ENCODE measurements at places on chromosomes 13 and 19.

DNA sequence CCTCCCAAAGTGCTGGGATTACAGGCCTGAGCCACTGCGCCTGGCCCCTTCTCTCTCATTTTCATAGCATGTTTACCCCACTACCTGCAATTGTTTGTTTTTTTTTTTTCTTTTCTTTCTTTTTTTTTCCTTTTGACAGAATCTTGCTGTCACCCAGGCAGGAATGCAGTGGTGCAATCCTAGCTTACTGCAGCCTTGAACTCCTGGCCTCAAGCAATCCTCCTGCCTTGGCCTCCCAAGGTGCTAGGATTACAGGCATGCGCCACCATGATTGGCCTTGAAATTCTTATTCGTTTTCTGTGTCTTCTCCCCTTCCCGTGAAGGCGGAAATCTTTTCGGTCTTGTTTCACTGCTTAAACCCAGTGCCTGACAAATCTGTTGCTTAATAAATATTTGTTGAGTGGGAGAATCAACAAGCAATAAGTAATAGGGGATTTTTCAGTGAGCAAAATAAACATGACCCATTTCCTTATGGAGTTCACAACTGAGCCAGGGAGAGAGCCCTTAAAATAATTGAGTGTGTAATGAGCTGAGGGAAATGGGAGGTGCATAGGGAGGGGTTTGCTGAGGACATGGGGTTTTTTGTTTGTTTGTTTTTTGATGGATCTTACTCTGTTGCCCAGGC lies 1.8 kb upstream of the INSR start:
- DNase-seq: no peak

DNA sequence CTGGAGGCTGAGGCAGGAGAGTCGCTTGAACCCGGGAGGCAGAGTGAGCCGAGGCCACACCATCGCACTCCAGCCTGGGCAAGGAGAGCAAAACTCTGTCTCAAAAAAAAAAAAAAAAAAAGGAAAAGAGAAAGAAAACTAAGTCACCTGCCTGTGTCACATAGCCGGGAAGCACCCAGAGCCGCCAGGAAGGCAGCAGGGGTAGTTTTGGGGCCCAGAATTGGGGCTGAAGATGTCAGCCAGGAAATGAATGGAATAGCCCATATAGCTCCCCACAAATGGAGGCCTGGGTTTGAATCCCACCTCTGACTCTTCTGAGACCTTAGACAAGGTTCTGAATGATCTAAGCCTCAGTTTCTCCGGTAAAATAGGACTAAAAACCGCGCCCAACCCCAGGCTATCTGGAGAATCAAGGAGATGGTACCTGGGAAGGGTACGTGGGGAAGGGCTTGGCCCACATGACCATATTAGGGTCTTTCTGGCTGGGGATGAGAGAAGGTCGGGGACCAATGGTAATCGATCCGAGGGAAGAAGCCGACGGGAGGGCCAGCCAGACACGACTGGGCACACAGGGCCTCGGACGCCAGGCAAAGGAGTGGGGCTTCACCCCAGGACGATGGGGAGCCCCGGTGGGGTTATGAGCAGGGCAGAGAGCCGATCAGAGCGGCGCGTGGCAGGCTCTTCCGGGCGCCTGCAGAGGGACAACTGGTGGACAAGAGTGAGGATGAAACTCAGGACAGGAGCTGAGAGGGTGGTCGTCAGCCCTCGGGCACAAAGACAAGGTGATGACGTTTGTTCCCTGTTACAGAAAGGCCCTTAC lies 14.4 kb downstream of the CCDC124 start:
- no peak for DNase-seq

GRCh38 chr13:30832845-30833332 lies 73.2 kb upstream of the MEDAG start:
- DNase-seq: peak; percentile 92

DNA sequence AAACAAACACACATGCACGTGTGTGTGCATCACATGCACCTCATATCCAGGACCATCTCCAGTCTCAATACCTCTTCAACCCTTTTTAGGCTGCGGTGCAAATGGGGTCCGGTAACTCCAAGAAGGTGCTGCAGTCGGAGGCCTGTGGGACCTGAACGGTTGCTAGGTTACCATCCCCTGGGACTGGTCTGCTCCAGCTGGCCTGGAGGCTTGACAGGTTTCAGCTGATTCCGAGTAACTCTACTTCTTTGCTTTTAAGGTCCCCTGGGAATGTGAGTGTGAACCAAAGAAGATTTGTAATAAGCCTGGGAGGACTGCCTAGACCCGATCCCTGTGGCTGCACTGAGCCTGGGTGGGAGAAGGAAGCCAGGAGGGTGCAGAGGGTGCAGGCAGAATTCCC lies 117.5 kb downstream of the CCNA1 start:
- DNase-seq: no peak

DNA sequence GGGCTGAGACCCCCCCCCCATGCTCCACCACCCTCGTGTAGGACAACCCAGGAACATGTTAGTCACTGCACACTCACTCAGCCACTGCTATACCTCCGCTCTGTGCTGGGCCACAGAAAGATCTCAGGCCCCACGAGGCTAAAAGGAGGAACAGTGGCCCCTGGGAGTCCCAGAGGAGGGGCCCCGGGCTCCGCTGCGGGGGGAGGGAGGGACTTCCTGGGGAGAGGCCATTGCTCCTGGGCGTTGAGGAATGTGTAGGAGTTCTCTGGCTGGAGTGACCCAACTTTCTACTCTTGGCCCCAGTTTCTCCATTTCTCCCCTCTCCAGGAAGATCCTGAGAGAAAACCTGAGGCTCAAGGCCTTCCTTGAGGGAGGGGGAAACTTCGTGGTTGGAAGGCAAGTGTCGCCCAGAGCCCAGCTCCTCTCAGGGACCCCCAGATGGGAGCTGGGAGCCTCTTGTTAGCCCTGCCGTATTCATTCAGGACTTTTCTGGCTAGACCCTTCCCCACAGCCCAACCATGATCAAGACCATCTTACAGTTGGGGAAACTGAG lies 13.6 kb downstream of the ONECUT3 start:
- no peak for DNase-seq

- DNase-seq: no peak
Observed at GRCh38 chr13:80039000-80039399, 301.9 kb downstream of the SPRY2 start.

- DNase-seq: no peak
Observed at GRCh38 chr13:49225223-49226042, 5.3 kb downstream of the MLNR start.

- no peak for DNase-seq
Observed at GRCh38 chr19:6750062-6750461, 10.6 kb downstream of the TRIP10 start.

GRCh38 chr19:18843960-18844359 lies 12.2 kb downstream of the UPF1 start:
- no peak for DNase-seq

GRCh38 chr13:113565526-113566226 lies 18.9 kb upstream of the TFDP1 start:
- DNase-seq: no peak

DNA sequence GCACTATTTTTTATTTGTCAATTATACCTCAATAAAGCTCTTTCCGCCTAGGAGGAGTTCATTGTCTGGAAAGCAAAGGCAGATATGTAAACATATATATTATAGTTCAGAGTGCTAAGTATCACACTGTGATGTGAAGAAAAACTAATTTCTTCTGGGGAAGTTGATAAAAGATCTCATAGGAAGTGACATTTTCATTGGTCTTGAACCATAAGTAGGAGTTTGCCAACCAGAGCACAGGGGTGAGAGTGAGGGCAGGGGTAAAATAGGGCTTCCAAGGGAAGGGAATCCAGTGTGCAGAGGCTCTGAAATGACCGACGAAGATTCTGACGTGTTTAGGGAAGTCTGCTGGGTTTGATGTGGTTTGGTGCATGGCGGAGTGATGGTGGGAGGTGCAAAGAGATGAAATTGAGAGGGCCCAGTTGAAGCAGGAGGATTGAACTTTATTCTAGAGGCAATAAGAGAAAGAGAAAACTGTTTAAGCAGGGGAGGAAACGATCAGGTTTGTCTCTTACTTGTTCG lies 780 bp upstream of the GTF2F2 start:
- DNase-seq: peak; percentile 80

DNA sequence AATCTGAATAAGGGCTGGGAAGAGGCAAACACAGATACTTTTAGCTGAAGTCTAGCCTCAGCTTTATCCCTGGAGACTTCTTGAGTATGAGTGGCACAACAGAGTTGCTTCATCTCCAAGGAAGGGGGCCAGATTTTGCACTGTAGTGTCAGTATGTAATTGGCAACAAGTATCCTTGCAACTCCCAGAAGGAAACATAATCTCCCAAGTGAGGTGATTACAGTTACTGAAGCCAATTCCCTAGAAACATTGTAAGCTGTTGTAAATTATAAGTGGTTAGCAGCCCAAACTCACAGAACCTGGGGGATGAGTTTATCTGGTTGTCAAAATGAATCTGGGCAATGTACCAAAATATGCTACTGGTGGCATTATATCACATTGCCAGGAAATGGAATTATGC lies 2065.7 kb upstream of the PCDH20 start:
- DNase-seq: peak; percentile 1

DNA sequence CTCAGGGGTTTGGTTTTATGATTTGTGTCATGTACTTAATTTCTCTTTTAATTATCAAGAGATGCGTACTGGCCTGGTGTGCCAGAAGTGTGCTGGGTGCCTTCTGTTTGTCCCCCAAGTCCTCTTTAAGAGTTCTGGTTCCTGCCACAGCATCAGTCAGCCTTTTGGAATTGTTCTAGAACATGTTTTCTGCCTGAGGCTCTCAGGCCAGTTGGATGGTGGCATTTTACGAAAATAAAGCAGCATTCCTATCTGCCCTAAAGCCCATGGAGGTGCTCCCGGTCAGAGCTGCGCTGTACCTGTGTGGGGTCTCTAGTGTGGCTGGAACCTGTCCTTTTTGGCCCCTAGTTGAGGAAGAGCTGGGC lies 54.1 kb downstream of the TSSK6 start:
- no peak for DNase-seq

DNA sequence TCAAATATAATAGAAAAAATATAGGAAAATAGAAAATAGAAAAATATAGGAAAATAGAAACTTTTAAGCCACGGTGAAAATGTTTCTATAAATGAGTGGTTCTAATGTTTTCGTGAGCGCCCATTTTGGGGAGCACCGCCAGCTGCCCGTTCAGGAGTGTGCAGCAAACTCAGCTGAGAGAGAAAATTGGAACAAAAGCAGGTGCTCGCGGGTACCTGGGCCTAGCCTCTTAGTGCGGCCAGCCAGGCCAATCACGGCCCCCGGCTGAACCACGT lies 204 bp upstream of the PDX1 start:
- DNase-seq: no peak

DNA sequence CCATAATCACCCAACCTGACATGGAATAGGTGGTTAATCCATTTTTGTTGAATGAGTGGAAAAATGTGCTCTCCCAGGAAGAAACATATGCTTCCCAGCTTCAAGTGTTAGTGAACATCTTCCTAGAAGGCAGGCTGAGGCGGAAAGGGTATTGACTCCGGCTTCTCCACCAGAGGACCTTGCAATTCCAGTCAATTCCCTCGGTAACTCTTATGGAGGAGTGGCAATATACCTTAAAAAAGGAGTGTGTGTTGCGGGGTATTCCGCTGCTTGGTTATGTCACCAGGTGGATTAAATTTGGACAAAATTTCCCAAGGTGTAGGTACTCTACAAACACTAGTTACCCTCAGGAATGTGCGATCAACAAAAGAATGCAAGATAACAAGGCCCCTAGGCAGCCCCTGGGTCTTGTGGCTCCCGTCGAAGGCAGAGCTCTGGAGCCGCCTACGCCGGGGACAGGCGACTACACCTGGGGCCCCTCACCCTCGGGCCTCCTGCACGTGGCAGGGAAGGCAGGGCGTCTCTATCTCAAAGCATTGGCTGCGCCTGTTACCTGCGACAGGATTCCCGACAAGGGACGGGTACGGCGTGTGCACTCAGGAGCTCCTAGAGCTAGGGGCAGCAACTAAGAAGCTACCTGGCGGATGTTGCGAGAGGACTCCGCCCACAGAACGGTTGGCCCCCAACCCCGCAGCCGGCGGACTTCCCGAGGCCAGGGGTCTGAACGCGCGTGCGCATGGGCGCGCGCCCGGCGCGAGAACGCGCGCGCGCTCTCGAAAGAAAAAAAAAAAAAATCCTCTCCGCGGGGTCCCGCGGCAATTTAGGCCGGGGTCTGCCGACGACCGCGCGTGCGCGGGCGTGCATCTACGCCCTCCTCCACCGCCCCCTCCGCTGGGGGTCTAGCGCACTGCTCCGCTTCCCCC lies at the start of gene WDR87:
Gene WDR87, minus strand, starts transcription at position 649 of the 923 bp plus-strand sequence. CDS start 8,355 bp downstream, outside the sequence.
- no peak for DNase-seq

GRCh38 chr13:32866921-32867320 lies 149.3 kb upstream of the KL start:
- no peak for DNase-seq

DNA sequence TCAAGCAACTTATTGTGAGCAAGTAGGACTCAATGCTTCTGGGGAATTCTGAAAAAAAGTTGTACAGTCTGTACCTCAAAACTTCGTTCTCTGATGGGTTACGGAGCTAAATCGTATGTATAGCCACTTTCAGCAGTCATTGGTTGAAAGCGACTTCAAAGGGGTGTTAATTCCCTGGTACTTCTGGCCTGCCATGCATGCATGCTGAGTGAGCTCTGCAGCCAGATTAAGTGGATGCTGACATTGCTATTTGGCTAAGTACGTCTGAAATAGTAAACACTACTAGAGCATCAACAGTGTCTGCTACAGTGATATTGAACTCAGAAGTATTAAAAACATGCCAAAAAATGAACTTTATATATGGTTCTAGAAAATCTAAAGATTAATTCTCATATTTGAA lies 1183.1 kb upstream of the PCDH20 start:
- DNase-seq: no peak

GRCh38 chr13:32530841-32531253 lies 7.7 kb downstream of the N4BP2L2 start:
- DNase-seq: peak; percentile 69

GRCh38 chr19:5143471-5144411 lies 174.8 kb downstream of the KDM4B start:
- DNase-seq: no peak

GRCh38 chr13:59409211-59409610 lies 754.5 kb downstream of the DIAPH3 start:
- DNase-seq: peak; percentile 83

DNA sequence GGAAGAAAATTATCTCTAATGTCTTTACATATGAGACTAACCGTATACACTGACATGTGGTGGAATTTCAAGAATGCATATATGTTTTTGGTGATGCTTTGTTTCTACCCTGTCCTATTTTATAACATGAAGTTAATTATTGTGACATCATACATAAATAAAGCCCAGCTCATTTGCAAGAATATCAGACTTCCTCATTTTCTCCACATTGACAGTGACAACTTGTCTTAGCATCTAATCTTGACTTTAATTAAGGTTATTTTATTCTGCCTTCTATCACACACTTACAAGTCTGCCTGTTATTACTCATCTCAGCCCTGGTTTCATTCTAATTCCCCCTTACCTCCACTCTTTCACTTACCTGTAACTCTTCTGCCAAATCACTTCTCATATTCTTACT lies 140.6 kb upstream of the STARD13 start:
- DNase-seq: no peak

Data from astrocyte of the hippocampus (primary cell).